ENCODE measurements at places on chromosomes 16 and 17.

- DNase-seq: peak; percentile 93
- peak overlapping the region; percentile 98 for H3K4me3 ChIP-seq
- H3K27me3 ChIP-seq: peaks cover 3% of the 10 kb centered on the region
- H3K4me1 ChIP-seq: peaks cover 44% of the 10 kb centered on the region
- peak overlapping the region; percentile 99 for H3K27ac ChIP-seq
These were observed 593 bp upstream of the HEXIM1 start for GRCh38 chr17:45147581-45148182.

- H3K4me1 ChIP-seq: peaks cover 25% of the 10 kb centered on the region
- H3K27me3 ChIP-seq: peaks cover 27% of the 10 kb centered on the region
- DNase-seq: no peak
- no peaks in the 10 kb centered on the region for H3K36me3 ChIP-seq
- H3K27ac ChIP-seq: no peak overlapping the region
These were observed 24.4 kb upstream of the CRYM start for GRCh38 chr16:21302454-21302853.

- no peaks in the 10 kb centered on the region for H3K36me3 ChIP-seq
- H3K27me3 ChIP-seq: peaks cover 10% of the 10 kb centered on the region
- H3K4me1 ChIP-seq: no peaks in the 10 kb centered on the region
- no peak overlapping the region for H3K4me3 ChIP-seq
These were observed 18.2 kb downstream of the IRX3 start for GRCh38 chr16:54268340-54268739.

- peaks cover 11% of the 10 kb centered on the region for H3K27me3 ChIP-seq
- H3K36me3 ChIP-seq: no peaks in the 10 kb centered on the region
- DNase-seq: no peak
- H3K27ac ChIP-seq: no peak overlapping the region
These were observed 131.8 kb downstream of the UTP18 start for GRCh38 chr17:51391982-51392654.

All from activated CD4-positive, alpha-beta T cell treated with anti-CD3 and anti-CD28 coated beads, Interleukin-2, amount 10 ng/mL, durations not matched to agents 24 days and 14 days (primary cell).